K562 (cell line): ENCODE measurements at places on chromosomes 16 and 17. TPM values are rescaled to one million over a fixed set of nuclear protein-coding genes. Genes with fewer than 3 reads are reported as not detected.

GRCh38 chr16:9965079-9965478 is 217.1 kb downstream of the GRIN2A start:
- no peak for DNase-seq

GRCh38 chr16:85462714-85463611 is 150.2 kb upstream of the GSE1 start:
- DNase-seq: peak; percentile 65

- no peak for DNase-seq
Measured at GRCh38 chr16:27165576-27165975, 37.8 kb upstream of the KDM8 start.

- peak; percentile 20 for DNase-seq
Measured at GRCh38 chr16:4385066-4385788, 13.6 kb downstream of the VASN start.

- no peak for DNase-seq
Measured at GRCh38 chr17:79927136-79927661, 88.0 kb upstream of the CBX4 start.

GRCh38 chr16:53159781-53160436 is 105.1 kb downstream of the CHD9 start:
- peak; percentile 74 for DNase-seq

The SLC16A13 gene
- 4.5 and 5.6 TPM in 2 replicates for total RNA-seq

The KRT17 gene
- total RNA-seq: not detected in 2 replicates
